ENCODE measurements at places on chromosomes 1 and 21. TPM values are rescaled to one million over a fixed set of nuclear protein-coding genes. Genes with fewer than 3 reads are reported as not detected.

DNA sequence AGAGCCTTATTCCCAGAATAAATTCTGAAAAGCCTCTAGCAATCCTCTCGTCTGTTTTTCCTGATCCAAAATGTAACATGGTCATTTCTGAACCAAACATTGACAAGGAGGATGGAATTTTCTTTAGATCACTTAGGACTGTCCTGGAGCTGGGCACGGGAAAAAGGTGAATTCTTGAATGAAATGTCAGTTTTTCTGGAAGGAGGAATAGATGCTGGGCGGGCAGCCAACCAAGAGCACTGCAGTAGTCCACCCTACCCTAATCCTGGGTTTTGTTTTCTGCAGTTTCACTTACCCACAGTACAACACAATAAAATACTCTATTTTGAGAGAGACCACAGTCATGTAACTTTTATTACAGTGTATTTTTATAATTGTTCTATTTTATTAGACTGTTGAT, 20.9 kb downstream of the RIT1 start:
- DNase-seq, result no peak

DNA sequence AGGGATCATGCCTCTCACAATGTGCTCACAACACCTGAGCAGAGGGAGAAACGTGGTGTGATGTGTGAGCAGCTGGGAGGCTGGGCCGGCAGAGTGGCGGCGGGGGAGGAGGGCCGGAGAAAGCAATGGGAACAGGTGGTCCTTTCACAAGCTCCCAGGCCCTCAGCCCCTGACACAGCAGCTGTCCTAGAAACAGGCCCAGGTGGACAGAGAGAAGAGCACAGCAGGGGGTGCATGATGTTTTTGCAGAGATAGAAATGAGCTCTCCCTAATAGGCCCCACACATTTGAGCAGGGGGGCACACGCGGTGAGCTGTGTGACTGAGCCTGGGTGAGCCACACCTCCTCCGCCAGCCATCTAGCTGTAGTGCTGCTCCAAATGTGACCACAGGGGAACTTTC, 7.6 kb upstream of the RGS16 start:
- DNase-seq, result no peak

GCLM gene
- total RNA-seq, result 26.5 TPM

RNU1-2 gene
- total RNA-seq, result 1,390 TPM

LCE1B gene
- not detected for total RNA-seq

COA6 gene
- 57.7 TPM for total RNA-seq

Measured in activated CD4-positive, alpha-beta memory T cell treated with anti-CD3 and anti-CD28 coated beads for 36 hours (primary cell).